ENCODE measurements at places on chromosomes 5 and 9.

DNA sequence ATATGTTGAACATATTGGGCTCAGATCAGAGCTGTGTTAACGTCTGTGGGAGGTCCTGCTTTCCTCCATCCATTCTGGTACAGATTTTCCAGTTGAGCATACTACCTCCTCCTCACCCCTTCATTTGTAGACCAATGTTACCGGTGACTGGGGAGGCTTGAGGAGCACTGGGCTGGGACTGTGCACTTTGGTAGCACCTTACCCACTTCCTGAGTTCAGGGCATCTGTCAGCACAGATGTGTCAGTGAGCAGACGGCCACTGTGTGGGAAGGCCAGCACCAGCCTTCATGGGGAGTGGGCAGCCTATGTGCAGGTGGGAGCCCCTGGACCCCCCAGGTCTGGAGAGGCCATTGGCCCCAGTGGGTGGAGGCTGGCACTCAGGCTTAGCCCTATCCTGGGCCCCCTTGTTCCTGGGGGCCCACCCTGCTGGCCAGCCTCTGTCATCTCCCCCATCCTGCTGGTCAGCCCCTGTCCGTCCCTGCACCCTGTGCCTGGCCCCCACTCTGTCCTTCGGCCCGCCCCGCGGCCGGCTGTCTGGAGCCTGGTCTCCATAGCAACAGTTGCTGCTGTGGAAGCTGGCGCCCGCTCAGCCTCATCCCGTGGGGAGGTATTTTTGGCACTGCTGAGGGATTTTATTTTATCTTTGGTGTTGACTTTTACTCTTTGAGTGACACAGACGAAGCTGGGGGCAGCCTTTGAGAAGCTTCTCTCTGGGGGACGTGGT, 21.3 kb downstream of the WNK2 start:
- peak; percentile 8 for DNase-seq

DNA sequence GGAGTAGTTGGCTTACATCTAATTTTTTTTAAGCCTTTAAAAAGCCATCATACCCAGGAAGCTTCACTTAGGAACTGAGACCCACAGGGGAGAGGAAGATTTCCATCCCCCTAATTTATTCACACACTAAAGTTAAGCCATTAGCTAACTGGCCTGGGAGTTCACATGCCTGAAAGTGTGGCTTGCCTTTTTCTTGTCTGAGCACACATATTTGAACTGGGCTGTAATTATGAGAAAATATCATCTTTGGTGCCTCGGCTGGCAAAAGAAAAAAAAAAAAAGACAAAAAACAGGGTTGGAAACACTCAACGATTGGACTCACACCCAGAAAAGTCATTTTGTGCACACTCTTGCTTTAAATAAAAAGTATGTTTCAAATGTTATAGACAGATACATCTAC, 847.3 kb downstream of the MAT2B start:
- no peak for DNase-seq

- peak; percentile 34 for DNase-seq
These were observed 2.7 kb downstream of the CNTLN start for GRCh38 chr9:17137566-17137965.

- DNase-seq, result no peak
These were observed 745.6 kb upstream of the ZNF608 start for GRCh38 chr5:125491986-125492492.

DNA sequence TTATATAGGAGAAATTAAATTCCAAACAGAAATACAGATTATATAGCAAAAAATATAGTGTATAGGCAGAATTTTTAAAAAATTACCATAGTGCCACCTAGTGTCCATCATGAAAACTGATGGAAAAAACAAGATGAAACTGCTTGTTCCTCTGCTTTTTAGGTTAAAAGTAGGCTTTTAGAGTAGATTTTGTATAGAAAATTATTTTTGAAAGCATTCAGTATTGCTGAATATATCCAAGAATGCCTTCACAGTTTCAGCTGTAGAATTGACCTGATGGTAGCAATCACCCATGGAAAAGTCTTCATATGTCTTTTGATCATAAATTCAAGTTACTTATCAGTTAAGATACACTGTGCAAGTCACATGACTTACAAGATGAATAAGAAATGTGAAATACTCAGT, 19.7 kb downstream of the RIOK2 start:
- no peak for DNase-seq
